CD4-positive, alpha-beta T cell treated with Interleukin-10 for 1 hour (primary cell): ENCODE measurements at places on chromosomes 16 and 17.
A peak's percentile ranks its signal among the peaks of the same experiment; 100 is the strongest.

GRCh38 chr17:70905796-70906195, 736.5 kb downstream of the KCNJ2 start:
- no peak for DNase-seq

GRCh38 chr16:30416624-30417528, 9.5 kb downstream of the ZNF771 start:
- DNase-seq: no peak

DNA sequence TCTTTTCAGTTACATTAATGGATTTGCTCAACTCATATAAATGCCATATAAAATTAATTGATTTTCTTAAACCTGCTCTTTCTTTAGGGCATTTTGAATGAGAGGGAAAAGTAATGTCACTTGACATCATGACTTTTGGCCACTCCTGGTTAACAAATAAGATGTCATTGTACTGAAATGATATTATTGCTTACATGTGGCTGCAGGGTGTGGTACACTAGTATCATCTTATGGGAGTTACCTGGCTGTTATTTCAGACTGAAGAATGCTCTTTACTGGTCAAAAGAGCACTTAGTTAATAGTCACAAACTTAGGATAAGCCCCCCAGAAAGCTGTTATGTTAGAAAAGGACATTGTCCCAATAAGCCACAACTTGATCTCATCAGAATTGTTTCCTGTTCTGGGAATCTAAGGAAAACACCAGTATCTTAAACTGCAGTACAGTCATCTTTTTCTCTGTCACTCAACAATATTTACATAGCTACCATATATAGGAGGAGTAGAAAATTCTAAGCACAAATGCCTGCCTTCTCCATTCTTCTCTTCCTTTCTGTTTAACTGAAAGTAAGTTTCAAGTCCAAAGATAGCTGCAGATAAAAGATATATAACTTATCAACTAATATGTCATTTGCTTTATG, 53.9 kb upstream of the MRC2 start:
- no peak for DNase-seq

GRCh38 chr17:55444471-55445441, 23.1 kb upstream of the MMD start:
- DNase-seq: no peak

DNA sequence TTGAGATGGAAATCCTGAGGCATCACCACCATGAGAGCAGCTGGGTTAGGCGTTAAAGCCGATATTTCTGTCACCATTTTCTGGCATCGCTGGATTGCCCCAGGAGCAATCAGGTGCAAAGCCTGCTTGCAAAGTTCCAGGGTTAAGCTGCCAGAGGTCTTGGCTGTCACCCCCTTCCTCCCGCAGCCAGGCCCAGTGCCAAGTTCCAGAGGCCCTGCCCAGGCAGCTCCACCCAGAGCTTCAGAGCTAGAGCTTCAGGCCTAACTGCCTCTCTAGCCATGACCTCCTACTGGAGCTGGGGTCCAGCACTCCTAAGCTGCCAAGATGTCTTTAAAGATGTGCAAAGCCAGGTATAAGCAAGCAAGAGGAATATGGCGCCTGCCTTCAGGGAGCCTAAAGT, 8.8 kb upstream of the TMEM238L start:
- no peak for DNase-seq

- DNase-seq: peak; percentile 87
Observed at GRCh38 chr17:17663160-17664063, 17.8 kb upstream of the RAI1 start.

DNA sequence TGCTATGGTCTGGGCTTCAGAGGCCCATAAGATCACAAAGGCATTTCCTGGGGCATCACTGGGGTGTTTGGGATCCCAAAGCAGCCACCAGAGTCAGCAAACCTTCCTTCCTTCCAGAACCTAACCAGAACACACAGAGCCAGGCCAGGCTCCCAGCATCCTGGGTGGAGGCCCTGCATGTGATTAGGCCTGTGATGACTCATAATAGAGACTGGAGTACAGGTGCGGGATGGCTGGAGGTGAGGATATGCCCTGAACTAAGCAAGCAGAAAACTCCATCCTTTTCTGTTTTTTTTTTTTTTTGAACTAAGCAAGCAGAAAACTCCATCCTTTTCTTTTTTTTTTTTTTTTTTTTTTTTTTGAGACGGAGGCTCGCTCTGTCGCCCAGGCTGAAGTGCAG, 17.7 kb upstream of the GFOD2 start:
- DNase-seq: no peak

DNA sequence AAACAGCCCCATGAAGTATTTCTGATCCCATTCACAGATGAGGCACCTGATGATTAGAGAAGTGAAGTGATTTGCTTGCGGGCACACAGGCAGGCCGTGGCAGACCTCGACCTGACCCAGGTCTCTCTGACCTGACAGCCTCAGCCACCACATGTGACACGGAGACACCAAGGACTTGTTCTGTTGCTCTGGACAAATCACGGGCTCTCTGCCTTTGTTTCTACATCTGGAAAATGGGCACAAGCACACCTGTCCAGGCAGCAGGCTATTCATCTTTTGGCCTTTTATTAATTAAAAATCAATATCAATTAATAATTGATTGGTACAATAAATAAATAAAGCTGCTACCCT, 3.4 kb downstream of the MAP3K14 start:
- no peak for DNase-seq

DNA sequence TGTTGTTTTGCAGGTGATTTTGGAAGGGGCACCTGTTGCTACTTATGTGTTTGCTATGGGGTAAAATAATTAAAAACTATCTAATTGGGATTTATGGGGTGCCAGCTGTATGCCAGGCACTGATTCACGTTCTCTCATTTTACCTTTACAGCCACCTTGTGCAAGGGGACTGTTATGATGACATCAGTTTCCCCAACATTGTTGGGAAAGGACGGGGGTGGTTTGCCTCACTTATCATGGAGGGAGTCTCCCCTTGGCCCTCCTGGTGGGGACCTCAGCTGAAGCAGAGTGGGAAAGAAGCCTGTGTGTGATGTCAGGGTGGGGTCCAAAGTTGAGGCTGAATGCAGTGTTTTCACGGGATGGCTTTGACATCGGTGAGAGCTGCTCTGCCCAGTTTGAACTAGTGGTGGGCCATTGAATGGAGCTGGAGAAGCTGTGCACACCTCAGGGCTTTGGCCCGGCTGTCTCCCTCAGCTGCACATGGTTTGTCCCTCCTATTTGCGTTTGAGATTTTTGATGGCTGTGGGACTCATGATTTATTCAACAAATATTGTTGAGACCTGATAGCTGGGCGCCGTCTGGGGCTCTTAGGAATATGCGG, 36.1 kb downstream of the CMIP start:
- DNase-seq: no peak

DNA sequence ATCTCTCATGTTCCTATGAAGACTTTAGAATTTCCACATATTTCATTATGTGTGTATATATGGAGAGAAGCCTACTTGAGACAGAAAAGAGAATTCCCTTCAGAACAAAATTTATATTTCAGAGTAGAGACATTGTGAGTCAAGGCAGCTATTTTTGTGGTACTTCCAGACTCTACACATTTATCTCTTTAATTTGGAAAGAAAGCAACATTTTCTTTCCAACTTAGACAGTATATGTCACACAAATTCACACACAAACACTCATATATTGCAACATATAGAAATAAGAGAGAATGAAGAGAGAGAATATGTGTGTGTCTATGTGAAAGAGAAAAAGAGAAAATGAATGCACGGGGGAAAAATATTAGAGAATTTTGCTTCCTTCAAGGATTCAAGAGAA, 158.8 kb downstream of the CDH8 start:
- no peak for DNase-seq

DNA sequence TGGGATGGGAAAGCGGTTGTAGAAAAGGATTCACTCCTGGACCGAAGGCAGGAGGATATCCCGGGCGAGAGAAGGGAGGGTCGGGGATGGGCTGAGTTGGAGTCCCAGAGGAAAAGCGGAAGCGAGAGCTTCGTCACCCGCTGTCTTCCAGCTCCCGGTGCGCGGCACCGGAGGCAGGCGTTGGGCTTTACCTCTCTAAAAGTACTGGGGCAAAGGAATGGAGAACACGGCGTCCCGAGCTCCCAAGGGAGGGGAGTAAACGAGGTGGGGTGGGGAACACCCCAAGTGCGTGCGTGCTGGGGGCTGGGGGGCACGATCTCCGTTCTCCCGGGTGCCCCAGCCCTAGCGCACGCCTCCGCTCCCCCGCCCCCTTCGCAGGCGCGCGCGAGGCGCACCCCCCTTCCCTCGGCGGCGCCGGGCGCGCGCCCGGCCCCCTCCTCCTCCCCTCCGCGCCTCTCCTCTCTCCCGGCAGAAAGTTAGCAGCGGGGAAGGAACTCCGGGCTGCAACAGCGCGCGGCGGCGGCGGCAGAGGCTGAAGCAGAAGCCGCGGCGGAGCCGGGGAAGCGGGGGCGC, at the start of gene HS3ST4:
Gene HS3ST4 (plus strand): TSS at position 441 of the 573 bp plus-strand sequence.
- no peak for DNase-seq

GRCh38 chr17:32882734-32883133, 5.8 kb upstream of the MYO1D start:
- DNase-seq: no peak

DNA sequence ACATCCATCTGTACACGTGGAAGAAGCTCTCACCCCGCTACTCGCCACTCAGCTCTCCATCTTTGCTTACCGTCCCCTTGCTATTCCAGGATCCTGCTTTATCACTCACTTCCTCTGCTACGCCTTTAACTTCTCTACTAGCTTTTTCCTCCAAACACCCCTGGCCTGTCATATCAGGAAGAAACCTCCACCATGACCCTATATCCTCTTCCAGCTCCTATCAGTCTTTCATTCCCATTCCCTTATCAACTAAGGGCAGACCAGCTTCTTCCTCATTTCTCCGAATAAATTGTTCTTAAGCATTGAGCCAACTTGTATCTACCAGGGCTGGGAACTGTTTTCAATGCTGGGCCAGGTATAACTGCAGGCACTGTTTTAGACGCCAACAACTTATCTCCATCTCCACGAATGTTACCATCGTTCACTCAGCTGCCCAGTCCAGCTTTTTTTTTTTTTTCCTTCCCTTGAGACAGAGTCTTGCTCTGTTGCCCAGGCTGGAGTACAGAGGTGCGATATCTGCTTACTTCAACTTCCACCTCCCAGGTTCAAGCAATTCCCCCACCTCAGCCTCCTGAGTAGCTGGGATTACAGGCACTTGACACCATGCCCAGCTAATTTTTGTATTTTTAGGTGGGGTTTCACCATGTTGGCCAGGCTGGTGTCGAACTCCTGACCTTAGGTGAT, 4.3 kb downstream of the IQCK start:
- DNase-seq: no peak

DNA sequence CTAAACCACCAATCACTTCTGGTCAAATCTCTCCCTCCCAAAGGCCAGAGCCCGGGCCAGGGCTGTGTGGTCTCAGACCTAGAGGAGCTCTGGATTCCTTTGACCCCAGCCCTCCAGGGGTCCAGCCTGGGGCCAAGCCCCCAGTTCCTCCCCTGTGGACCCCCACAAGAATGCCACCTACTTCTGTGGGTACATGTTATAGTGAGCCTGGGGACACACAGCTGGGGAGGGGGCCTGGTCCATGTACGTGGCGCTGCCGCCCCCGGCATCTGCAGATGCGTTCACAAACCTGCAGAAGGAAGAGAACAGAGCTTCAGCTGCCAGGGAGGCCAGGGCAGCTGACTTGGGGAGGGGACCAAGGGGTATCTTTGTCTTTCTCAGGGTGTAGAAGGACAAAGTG, 7.9 kb upstream of the GHDC start:
- DNase-seq: no peak

DNA sequence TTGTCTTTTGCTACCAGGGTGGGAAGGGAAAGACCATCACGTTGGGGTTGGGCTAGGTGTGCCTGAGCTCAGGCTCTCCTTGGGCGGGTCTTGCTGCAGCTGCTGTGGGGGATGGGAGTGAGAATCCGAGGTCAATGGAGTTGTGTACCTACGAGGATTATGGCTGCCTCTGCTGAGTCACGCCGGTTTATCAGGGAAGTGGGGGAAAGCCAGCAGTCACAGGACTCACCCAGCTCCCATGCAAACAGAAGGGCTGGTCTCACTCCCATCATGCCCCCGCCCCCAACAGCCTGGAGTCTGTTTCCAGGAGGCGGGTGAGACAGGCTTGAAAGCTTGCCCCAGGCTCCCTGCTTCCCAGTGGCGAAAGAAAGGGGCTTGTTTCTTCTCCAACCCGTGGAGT, 1259.0 kb upstream of the GOT2 start:
- DNase-seq: no peak

GRCh38 chr17:49602783-49603182, 27.1 kb downstream of the NXPH3 start:
- no peak for DNase-seq
